Jurkat, Clone E6-1 (cell line): ENCODE measurements at places on chromosomes 5 and 9.

DNA sequence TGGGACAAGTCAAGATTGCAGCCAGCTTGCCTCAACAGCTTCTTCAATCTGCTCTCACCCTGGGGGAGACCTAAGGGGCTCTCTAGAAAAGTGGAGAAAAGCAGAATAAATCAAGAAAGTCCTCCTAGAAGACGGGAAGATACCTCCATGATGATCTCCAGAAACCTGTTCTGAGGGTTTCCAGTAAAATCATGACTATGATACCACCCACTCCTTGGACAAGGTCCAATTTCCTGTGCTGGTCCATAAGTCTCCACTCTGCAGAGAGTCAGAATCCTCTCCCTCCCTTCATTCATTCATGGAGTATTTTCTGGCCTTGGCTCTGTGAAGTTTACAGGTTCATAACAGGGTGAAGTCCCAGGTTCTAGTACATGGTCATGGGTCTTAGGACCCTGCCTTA, 168.6 kb downstream of the SLC12A2 start:
- no peak for DNase-seq

DNA sequence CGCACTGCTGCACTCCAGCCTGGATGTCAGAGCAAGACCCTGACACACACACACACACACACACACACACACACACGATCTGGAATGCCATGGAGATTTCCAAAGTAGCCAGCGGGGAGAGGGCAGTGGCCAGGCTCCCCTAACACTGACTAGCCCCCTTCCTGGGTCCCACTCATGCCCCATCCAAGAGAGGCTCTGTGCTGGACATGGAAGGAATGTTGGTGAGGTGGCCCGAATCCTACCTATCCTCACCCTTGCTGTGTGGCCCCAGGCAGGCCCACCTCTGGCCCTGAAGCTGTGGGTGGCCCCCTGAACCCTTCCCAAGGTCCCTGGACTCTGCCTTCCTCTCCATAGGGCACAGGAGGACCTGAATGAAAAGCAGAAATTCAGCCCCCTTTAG, 7.3 kb downstream of the BRD3 start:
- DNase-seq = no peak

DNA sequence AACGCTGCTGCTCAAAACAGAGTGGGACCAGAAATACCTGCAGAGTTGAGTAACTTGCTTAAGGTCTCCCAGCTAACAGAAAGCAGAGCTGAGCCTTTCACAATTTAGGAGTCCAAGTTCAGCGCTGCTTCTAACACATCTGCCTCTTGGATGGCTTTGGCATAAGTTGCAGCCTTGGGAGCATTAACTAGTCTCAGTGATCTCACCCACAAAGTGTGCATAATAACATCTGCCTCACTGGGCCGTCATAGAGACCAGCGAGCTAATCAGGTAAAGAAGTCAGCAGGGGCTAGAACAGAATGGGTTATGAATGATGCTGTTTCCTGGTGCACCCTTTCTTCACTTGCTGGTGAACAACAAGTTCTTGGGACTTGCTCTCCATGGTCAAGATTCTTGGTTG, 36.5 kb downstream of the WWC1 start:
- no peak for DNase-seq

DNA sequence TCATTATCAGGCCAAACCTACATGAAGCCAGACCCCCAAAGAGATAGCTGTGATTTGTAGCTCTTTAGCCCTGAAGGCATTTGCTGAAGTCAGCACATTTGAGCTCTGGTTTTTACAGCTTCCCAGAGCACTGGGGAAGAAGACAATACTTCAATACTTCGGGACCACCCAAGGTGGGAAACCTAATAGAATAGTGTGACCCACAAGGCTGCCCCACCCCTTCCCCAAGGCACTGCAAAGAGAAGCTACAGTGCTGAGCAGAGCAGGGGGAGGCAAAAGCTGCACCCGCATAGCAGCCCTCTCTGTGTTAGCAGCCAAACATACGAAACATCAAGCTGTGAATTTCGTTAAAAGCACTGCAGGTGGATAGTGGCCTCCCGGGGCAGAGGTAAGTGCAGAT, 87.3 kb downstream of the HSD17B3 start:
- DNase-seq = no peak

DNA sequence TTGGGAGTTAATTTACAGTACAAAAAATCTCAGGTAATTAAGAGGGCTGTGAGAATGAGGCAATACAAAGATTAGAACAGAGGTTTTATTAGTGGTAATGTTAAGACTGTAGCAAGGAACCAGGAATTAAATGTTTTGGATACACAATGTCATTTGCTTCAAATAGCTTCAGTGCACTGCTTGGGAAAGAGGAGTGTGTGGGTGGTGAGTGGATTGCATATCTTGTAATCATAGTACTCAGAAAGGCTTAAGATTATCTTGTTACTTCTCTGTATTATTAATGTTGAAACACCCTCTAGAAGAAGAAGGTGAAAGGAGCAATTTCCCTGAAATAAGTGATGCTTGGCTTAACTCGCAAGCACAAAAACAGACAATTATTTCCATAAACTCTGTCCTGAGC, 21.0 kb upstream of the TBCA start:
- DNase-seq = no peak

- no peak for DNase-seq
These were observed 70.5 kb downstream of the FOCAD start for GRCh38 chr9:20754556-20754955.

DNA sequence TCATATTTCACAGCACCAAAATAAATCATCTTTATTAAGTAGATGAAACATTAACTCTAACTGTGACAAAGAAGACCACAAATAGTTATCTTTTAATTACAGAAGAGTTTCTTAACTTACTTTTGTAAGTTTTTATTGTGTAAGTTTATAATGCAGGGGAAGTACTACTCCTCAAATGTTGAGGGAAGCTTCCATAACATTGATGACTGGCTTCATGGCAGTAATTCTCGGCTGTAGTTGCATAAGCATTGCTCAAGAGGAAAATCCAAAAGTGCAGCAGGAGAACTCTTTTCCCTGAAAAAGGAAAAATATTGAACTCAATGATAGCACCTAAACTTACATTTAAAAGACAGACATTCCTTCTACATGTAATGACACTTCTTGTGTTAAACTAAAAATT, 4.6 kb downstream of the TSLP start:
- no peak for DNase-seq

DNA sequence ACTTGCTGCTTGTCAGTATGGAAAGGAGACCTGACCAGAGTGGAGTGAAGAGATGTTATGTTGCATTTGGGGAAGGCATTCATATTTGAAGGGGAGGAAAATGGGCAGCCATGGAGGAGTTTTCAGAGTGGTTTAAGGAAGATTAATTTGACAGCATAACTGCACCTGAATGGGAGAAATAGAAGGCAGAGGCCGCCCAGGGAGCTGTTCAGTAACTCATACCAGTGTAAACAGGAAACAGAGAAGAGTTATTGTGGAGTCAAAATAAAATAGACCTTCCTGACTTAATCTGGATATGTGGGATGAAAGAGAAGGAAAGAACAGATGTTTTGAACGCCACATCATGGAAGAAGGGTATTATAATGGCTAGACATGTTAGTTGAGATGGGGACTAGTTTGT, 13.4 kb downstream of the SLC44A1 start:
- DNase-seq = no peak

DNA sequence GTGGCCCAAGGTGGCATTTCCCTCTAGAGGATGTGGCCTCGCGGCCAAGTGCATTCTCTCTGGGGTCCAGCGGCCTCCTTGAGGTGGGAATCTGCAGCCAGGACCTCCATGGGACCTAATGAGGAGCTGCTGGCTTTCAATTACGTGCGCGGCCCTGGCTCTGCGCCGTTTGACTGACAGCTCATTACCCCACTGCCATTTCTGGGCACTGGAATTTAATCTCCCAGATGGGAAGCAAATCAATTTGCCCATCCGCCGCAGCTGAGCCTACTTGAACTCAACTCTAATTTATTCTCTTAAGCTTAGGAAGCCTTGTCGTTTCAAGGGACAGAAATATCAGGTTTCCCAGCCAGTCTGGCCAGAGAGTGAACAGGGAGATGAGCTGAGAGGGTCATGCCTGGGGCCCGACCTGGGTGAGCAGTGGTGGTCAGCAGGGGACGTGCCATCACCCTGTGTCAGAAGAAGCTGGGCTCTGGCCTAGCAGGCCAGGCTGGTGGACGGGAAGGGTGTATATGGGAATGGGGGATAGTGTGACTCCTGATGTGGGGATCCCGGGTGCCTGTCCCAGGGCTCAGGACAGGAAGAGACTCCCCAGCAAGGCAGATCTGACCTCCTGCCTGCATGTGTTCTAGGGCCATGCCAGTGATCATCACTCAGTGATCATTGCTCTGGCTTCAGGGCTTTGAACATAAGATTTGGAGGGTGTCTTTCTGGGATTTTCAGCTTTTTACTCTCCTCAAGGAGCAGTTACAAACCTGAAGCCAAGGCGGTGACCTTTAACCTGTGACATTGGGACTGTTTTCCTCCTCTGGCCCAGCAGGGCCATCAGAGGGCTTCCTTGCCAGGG, 69.7 kb downstream of the MACROH2A1 start:
- DNase-seq = no peak

- no peak for DNase-seq
These were observed 109.0 kb downstream of the ATP10B start for GRCh38 chr5:160743027-160743426.

GRCh38 chr9:128061275-128061960, 5.7 kb downstream of the NAIF1 start:
- DNase-seq = no peak

DNA sequence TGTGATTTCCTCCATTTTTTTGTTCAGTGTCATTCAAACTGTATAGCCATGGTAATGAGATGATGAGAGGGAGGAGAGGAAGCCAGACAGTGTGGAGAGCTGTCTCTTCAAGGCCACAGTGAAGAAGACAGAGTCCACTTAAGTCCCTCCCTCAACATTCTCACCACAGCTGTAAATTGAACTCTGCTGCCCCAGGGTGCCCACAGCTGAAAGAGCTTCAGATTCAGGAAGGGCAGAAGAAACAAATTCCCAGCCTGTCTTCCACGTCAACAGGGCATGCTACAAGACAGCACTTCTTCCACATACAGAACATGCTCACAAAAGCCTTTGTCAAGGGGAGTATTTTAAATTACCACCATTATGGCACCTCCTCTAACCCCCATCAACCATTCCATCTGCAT, 100.4 kb downstream of the KLHL3 start:
- DNase-seq = no peak

- DNase-seq = no peak
These were observed 21.2 kb downstream of the RNF130 start for GRCh38 chr5:180050121-180050940.

DNA sequence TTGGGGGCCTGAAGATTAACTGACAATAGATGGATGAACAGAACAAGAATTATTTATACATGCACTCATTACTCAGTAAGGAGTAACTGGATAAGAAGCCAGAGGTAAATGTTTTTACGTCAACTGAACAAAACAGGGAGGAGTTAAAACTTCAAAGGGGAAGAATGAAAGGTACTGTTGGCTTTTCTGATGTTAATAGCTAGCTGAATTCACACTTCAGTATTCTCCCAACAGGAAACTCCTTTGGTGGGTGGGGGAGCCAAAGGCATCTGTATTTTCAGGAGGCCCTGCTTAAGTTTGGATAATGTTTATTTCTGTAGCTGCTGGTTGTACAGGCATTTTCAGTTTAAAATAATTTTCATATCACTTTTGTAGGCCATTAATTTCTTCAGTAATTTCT, 23.2 kb upstream of the RFK start:
- no peak for DNase-seq

GRCh38 chr5:164577742-164578141, 1072.3 kb downstream of the MAT2B start:
- no peak for DNase-seq

DNA sequence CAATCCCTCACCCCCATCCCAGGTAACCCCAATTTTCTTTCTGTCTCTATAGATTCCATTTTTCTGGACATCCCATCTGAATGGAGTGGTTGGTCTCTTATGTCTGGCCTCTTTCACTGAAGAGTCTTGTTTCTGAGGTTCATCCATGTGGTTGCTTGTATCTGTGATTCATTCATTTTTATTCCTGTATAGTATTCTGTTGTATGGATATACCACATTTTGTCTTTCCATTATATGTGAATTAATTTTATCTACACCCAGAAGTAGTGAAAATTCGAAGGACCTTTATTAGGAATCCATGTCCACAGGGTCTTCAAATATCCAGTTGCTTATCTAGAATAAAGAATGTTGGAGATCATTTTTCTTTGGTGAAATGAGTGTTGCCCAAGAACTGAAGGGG, 207.6 kb upstream of the MSX2 start:
- DNase-seq = no peak

- no peak for DNase-seq
These were observed 3.7 kb downstream of the CNTLN start for GRCh38 chr9:17138503-17138902.

DNA sequence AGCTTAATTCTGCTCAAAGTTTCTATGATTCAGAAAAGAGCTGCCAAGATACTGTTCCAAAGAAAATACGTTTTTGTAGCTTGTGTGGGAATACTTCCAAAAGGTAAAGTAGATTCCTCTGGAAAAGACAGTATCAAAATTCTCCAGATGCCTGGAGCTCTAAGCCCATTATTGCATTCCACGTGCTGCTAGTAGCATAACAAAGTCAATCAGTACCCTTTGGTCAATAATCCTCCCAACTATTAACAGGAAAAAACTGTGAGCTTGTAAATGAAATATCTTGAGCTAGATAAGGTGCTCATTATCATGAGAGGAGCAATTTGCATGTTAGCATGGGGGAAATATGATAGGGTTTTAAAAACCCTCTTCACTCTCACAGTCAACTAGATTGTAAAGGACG, 229.5 kb upstream of the TYRP1 start:
- no peak for DNase-seq

- DNase-seq = no peak
These were observed 24.1 kb upstream of the RNF20 start for GRCh38 chr9:101509572-101509971.

- DNase-seq = no peak
These were observed 138.8 kb downstream of the ROR2 start for GRCh38 chr9:91811024-91811909.

- no peak for DNase-seq
These were observed 10.2 kb upstream of the ATP6V0E1 start for GRCh38 chr5:172973127-172973916.

GRCh38 chr5:88765798-88766197, 117.2 kb downstream of the MEF2C start:
- no peak for DNase-seq

- no peak for DNase-seq
These were observed 2.2 kb upstream of the GARIN3 start for GRCh38 chr5:157168286-157168685.
